ENCODE measurements at places on chromosomes 1 and 21.

- DNase-seq, result no peak
Observed at GRCh38 chr1:15579683-15580047, 5.2 kb downstream of the AGMAT start.

- no peak for DNase-seq
Observed at GRCh38 chr1:23896491-23896890, 16.7 kb downstream of the CNR2 start.

DNA sequence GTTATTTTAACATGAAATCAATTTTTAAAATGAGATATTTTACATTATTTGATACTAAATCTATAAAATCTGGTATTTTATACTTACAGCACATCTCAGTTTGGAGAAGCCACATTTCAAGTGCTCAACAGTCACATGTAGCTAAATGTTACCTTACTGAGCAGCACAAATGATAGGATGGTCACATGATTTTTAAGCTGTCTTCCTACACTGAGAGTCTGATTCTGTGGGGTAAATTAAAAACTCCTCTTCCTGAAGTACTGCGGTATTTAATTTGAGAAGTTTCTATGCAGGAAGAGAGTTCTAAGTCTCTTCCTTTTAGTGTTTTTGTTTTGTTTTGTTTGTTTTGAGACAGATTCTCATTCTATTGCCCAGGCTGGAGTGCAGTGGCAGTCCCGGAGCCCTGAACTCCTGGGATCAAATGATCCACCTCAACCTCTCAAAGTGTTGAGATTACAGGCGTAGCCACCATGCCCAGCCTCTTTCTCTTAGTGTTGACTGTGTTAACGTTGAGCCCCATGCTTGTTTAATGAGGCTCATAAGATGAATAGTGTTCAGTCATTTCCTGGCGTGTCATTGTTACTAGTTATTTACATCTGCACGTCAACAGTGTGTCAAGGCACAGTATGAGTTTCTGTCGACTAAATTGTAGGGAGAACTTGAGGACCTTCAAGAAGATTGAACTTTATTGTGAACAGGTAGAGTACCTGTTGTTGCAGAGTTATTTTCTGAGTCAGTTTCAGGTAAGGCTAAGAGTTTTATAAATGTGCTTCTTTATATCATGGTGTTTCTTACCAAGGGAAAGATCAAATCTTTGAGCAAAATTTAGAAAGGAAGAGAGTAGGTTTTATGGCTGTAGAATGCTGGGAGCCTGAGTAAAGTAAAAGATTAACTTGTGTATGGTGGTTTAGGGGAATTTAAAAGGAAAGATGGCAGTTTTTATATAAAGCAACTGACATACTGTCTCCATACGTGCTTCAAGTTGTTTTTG, 3.3 kb downstream of the CNST start:
- no peak for DNase-seq

- no peak for DNase-seq
Observed at GRCh38 chr21:43731891-43732711, 13.2 kb downstream of the PDXK start.

DNA sequence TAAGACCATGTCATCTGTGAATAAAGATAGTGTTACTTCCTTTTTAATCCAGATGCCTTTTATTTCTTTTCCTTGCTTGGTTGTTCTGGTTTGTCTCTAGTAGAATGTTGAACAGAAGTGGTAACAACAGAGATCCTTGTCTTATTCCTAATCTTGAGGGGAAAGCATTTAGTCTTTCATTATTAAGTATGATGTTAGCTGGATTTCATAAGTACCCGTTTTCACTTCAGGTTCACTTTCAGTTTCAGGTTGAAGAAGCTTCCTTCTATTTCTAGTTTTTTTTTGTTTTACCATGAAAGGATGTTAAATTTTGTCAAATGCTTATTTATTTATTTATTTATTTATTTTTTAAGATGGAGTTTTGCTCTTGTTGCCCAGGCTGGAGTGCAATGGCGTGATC, 22.3 kb upstream of the AGPAT3 start:
- no peak for DNase-seq

GRCh38 chr1:241406421-241406820, 49.4 kb upstream of the RGS7 start:
- no peak for DNase-seq

GRCh38 chr1:78297836-78298235, 192.9 kb upstream of the PTGFR start:
- no peak for DNase-seq

- DNase-seq, result no peak
Observed at GRCh38 chr1:55156608-55157007, 58.6 kb downstream of the USP24 start.

GRCh38 chr1:189874715-189875435, 602.8 kb downstream of the BRINP3 start:
- DNase-seq, result no peak

DNA sequence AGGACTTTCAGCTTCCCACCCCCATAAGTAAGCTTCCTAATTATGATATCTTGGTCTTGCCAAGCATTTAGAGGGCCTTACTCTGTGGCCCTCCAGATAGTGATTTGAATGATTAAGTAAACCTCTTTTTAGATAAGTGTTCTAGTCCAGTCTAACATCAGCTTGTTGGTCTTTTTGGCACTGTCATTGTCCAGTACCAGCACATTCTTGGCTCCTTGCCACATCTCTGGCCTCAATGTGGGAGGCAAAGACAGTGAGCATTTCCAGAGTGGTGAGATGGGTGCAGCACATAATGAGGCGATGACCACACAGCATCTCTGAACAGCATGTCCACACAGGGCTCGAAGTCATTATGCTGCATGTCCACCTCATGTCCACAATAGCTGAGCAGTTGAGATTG, 6.1 kb downstream of the CAPZA1 start:
- no peak for DNase-seq

- DNase-seq, result no peak
Observed at GRCh38 chr1:152697701-152698600, at the start of gene LCE2A. LCE2A (plus strand) TSS chr1:152698345; CDS start chr1:152698902, 557 bp downstream.

GRCh38 chr1:172827841-172828240, 168.9 kb downstream of the FASLG start:
- DNase-seq, result no peak

- DNase-seq, result no peak
Observed at GRCh38 chr1:42086146-42086545, 67.1 kb upstream of the GUCA2B start.

DNA sequence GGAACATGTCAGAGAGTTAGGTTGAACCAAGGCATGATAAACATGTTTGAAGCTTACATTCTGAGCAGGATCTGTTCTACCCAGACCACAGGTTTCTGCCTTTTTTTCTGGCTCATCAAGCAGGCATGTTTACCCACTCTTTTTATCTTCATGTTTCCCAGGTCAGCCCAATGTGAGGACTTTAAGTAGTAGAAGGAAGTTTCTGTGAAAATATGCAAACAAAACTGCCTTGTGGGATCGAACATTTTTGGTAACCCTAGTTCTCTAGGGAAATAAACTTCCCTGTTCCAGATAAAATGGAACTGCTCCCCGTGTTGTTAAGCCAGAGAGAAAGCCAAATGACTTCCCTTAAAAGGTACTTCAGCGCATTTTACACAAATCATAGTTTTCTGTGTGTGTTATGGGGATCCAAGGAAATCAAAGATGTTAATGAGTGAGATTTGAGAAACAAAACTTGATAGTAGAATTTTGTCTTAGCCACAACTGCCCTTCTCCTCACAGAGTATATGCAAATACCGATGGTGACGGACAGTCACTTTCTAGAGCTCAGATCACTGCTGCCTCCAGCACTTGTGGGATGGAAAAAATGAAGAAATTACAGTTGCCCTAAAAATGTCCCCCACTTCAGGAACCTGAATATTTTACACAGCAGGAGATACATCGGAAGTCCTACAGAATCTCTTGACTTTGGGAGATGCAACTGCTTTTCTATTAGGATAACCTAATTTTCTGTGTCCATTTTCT, 765 bp upstream of the HIPK1 start:
- DNase-seq, result no peak

GRCh38 chr1:39091845-39092645, 65.9 kb downstream of the NDUFS5 start:
- peak; percentile 46 for DNase-seq

- DNase-seq, result no peak
Observed at GRCh38 chr1:236794585-236795034, 482 bp upstream of the MTR start.

GRCh38 chr1:233549404-233549803, 64.5 kb upstream of the KCNK1 start:
- DNase-seq, result no peak

- peak; percentile 65 for DNase-seq
Observed at GRCh38 chr1:188782220-188782841, 1695.3 kb downstream of the BRINP3 start.

GRCh38 chr1:12433323-12434053, 184.5 kb downstream of the DHRS3 start:
- DNase-seq, result no peak

DNA sequence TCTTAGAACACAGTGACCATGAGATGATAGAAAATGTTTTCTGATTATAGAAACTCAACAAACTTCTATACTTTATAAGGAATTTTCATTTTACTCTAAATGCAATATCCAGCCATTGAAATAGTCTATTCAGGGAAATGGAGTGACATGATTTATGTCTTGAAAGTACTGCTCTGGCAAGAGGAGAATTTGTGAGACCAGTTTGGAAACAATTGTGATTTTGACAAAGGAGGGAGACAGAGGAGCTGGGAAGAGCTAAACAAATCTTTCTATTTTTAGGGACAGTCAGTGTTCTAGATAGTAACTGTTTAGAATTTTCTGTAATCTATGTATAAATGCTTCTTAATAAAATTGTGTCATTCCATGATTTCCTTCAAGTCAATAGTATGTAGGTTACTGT, 252.3 kb downstream of the FMN2 start:
- no peak for DNase-seq

- no peak for DNase-seq
Observed at GRCh38 chr1:9417695-9418094, 121.6 kb upstream of the SLC25A33 start.

- no peak for DNase-seq
Observed at GRCh38 chr1:178102218-178102617, 8.3 kb downstream of the RASAL2 start.

- no peak for DNase-seq
Observed at GRCh38 chr1:223417903-223418663, 24.9 kb downstream of the CCDC185 start.

DNA sequence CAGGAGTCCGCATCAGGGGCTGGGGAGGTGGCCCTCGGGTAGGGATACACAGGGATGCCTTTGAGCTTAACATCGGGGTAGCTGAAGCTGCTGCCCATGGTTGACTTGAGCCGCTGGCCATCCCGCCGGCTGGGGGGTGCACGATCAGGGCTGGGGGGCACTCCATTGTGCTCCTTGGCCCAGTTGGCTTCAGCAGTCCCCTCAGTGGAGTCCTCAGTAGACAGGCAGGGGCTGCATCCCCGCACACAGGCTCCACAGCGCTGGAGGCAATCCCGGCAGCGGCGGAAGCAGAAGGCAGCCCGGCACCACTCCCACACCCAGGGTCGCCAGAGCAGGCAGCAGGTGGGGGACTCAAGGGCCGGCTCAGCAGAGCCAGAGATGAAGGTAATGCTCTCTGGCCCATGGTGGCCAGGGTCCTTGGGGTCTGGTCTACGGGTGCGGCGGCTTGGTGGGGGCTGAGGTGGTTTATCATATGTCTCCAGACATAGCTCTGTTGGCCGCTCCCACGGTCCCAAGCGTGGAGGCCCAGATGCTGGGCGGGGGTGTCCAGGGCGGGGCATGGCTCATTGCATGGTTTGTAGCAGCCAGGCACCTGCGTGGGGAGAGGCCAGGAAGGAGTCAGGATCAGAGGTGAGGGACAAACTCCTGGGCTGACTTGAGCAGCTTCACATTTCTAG, 8.3 kb downstream of the KDF1 start:
- DNase-seq, result no peak

- no peak for DNase-seq
Observed at GRCh38 chr1:178284058-178284457, 190.2 kb downstream of the RASAL2 start.

DNA sequence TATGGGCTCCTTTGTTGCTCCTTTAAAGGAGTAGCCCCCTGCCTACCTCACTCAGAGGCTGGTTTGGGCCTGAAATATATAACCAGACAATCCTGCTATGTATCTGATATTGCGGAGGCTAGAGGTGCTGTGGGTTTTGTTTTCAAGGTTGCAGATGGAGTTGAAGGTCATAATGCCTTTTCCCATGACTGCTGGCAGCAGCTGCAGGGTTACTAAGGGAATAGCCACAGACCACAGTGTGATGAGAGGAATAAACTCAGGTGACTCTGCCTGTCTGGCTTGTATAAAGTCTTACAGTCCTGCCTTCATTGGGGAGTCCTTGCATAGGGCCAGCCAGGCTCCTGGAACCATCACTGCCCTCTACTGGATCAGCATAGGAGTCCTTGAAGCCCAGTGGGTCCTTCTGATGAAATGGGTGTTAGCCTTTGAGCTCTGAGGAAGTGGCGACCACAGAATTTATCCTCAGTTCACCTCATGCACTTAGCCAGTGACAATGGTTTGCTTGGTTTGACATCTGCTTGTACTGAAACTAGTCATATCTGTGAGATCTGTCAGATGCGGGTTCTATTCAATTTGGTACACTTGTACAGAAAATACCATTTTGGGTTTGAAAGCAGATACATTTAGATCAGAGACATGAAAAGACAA, 174.4 kb upstream of the HMCN1 start:
- DNase-seq, result no peak

DNA sequence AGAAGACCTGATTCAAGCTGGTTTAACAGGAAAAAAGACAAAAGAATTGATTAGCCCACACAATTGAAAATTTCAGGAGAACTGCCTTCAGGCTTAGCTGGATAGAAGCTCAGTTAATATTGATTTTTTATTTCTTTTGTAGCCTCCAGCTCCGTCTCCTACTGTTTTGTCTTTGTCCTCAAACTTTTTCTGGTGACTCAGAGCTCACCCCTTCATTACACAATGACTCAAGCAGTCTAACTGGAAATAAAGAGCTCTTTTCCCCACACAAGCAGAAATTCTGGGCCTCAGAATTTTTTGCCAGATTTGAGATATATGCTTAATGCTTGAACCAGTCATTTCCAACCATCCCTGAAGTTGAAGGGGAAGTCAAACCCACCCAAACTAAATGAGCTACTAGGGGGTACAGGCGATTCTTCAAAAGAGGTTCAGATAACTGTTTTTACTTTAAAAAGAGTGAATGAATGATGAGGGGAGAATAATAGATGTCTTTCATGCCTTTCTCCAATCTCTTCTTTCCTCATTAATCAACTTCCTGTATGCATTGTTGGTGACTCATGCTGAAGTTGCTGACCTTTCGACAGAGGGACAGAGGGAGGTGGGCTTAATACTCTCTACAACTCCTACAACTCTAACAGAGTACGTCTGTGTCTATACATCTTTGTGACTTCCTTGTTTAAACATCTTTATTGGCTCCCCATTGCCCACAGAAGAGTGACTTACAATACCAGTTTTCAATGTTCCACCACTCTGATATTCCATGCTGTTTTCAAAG, 6.2 kb upstream of the ACP6 start:
- no peak for DNase-seq

DNA sequence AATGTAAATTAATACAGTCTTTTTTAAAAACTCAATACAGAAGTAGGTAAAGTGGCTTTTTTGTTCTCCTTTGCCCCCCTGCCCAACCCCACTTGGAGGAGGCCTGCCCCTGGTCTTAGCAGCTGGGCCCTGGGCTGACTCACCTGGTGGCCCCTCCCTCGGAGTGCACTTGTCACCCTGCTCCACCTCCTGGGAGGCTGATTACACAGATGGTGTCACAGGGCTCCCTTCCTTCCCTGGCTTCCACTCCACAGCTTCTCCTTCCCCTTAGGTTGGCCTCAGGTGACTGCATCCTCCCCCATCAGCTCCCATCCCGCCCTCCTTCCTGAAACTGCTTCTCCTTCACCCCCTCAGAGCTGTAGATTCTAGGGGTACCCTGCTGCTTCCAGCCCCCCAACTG, 11.7 kb upstream of the CAPN9 start:
- DNase-seq, result peak; percentile 8

GRCh38 chr1:37862330-37862729, 2.9 kb upstream of the MTF1 start:
- no peak for DNase-seq
